ENCODE measurements at places on chromosomes 12 and 14.

DNA sequence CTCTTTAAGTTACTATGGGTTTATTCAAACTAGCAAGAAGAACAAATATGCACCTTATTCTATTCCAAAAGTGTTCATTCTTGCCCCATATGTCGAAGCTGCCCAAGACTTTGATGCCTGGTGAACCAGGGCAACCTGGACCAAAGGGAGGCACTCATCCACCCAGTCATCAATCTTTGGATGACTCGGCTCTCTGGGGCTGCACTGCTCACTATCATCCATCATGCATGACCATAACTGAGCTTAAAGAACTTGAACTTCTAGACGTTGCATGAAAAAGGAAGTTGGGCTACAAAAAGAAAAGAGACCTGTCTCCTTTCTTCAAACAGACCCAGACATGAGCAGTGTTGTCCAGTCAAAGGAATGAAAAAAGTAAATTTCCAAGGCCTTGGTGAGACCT, 1.2 kb downstream of the KRT4 start:
- DNase-seq: no peak

GRCh38 chr12:121595520-121595919, 14.7 kb upstream of the KDM2B start:
- DNase-seq: no peak

DNA sequence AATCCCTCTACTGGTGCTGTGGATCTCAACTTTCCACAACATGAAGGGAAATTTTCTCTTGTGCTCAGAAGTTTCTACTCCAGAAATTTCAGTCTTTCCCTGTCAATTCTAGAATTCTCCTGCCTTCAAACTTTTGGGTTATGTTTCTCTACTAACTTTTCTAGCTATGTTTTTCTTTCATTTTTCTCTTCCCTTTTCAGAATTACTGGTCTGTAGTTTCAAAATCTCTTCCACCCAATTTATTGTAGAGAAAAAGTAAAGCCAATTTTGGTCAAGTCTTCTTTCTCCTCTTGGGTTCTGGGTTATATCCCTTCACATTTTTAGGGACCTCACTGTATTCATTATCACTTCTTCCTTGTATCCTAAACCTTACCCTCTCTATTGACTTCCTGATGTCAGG, 18.9 kb downstream of the CNTN1 start:
- DNase-seq: no peak

GRCh38 chr12:51217968-51218606, at the start of gene POU6F1:
Gene POU6F1 (minus strand): TSS chr12:51218062. CDS start chr12:51206836, 11,226 bp downstream.
- peak; percentile 92 for DNase-seq

DNA sequence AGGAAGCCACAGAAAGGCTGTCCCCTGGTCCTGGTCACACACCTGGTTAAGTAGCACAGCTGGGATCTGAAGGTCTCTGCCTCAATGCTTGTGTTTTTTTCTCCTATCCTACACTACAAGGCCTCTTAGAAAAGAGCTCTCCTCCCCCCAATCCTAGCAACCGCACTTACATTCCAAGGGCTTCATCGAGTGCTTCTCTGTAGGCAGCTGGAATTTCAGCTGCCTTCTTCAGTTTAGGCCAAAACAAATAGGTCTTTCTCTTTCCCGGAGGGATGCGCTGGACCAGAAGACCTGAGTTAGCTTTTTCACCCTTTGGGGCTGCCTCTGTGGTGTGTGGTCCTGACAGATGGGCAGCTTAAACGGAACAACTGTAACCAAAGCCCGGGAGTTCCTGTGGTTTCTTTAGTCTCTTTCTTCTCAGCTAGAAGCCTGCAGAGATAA, 109.7 kb downstream of the GPATCH2L start:
- peak; percentile 38 for DNase-seq

GRCh38 chr12:38880288-38880687, 25.1 kb downstream of the CPNE8 start:
- DNase-seq: no peak

DNA sequence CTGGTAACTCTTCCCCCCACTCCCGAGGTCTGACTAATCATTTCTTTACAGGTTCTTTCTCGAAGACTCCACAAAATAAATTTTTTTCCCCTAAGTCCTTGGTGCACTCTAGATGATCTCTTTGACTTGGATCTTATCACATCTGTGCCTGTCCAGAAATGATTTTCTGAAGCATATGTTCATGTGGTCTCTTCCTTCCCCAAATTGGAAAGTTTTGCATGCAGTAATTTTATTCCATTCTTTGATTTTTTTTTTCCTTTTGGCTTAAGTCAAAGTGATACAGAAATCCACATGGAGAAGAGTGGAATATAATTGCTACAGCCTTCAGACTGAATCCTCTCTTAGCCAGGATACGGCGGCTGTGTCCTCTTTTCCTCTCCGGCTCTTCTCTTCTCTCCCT, 213.3 kb downstream of the BMP4 start:
- no peak for DNase-seq

DNA sequence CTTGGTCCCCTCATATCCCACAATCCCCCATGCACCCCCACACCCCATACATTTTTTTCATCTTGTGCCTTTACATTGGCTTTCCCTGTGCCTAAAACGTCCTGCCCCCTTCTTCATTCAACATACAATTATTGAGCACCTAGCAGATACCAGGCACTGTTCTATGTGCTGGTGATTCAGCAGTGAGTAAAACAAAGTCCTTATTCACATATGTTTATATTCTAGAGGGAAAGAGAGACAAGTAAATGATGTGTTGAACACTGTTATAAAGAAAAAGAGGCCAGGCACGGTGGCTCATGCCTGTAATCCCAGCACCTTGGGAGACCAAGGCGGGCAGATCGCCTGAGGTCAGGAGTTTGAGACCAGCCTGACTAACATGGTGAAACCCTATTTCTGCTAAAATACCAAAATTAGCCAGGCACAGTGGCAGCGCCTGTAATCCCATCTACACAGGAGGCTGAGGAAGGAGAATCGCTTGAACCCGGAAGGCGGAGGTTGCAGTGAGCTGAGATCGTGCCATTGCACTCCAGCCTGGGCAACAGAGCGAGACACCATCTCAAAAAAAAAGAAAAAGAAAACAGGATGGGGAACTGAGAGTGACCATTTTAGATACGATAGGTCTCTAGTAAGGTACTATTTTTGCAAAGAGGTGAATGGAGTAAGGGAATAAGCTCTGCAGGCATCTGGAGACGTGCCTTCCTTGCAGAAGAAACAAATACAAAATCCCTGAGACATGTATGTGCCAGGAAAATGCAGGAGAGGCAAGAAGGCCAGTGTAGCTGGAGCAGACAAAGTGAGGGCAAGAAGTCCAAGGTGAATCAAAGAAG, 12.2 kb downstream of the SLC7A7 start:
- no peak for DNase-seq

GRCh38 chr12:47091009-47091408, 11.2 kb upstream of the AMIGO2 start:
- DNase-seq: no peak

GRCh38 chr12:74547249-74547648, 9.6 kb downstream of the ATXN7L3B start:
- DNase-seq: no peak

DNA sequence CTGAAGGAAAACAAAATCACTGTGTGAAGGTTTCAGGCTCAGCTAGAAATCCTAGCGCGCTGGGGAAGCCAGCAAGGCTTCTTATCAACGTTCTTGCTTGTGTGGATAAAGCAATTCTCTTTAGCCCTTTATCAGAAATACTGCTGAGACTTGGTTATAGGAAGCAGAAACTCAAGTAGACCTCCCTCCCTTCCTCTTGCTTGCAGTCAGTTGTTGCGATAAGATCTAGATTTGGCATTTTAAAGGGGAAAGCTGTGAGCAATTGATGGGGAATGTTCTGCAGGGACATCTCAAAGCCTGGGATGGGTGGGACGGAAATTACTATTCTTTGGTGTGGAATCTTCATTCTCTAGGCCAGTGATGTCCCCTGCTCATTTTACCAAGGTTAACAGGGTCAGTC, 76.4 kb upstream of the ANO4 start:
- peak; percentile 43 for DNase-seq

DNA sequence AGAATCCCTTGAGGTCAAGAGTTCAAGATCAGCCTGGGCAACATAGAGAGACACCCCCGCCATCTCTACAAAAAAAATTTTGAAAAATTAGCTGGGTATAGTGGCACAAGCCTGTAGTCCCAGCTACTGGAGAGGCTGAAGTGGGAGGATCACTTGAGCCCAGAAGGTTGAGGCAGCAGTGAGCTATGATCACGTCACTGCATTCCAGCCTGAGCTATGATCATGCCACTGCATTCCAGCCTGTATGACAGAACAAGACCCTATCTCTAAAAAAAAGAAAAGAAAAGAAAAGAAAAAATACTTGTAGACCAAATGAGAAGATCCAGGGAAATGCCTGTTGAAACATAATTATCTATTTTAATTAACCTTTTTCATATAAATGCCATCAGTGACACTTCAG, 93.8 kb upstream of the MDM1 start:
- no peak for DNase-seq

DNA sequence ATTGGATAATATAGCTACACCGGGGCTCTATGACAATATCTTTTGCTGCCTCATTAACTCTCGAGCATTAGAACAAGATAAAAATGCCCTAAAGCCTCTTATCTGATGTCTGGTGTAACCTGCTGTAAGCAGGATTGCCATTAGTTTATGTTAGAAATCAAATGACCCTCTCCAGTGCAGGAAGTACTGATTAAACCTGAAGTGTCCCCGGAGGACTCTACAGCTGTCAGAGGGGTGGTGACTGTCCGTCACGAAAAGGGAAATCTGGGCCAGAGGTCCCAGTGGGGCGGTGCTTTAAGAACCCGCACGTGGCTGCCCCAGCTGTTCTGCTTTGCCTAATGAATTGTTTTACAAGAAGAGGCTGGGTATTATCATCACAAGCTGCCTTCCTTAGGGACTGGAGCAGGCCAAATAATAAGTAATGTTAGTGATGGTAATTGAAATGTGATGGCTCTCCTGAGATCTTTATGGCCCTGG, 55.7 kb downstream of the LIN52 start:
- DNase-seq: no peak

DNA sequence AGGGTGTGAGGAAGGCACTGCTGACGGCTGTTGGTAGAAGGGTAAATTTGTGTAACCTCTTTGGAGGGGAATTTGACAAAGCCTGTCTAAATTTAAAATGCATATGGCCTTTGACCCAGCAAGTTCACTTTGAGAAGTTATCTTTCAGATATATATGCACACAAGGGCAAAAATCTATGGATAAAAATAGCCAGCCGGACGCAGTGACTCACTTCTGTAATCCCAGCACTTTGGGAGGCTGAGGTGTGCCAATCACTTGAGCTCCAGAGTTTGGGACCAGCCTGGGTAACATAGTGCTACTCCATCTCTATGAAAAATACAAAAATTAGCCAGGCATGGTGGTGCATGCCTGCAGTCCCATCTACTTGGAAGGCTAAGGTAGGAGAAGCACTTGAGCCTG, 13.4 kb downstream of the UBC start:
- no peak for DNase-seq

DNA sequence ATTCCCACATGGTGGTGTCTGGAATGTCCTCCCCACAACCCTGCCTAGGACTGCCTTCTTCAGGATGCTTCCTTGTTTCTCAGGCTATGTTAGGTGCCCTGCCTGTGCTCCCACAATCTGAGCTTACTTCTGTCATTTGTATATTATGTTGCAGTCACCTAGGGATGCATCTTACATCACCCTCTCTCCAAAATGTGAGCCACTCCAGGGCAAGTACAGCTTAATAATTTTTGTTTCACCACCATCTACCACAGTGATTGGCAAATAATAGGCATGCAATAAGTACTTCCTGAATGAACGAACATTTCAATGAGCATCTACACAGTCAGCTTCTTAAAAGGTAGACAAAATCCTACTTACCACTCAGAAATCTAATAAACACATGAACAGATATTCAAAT, 37.6 kb downstream of the ZFYVE26 start:
- no peak for DNase-seq

- DNase-seq: no peak
Observed at GRCh38 chr14:86088156-86088555, 558.2 kb downstream of the FLRT2 start.

DNA sequence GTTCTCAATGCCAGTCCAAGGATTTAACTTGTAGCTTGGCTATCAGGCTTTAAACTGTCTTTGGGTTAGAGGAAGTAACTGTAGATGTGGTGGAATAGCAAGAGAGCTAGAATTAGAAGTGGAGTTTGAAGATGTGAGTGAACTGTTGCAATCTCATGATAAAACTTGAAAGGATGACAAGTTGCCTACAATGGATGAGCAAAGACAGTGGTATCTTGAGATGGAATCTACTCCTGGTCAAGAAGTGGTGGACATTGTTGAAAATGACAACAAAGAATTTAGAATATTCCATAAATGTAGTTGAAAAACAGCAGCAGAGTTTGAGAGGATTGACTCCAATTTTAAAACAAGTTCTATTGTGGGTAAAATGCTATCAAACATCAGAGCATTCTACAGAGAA, 199.0 kb downstream of the DUSP6 start:
- DNase-seq: no peak

DNA sequence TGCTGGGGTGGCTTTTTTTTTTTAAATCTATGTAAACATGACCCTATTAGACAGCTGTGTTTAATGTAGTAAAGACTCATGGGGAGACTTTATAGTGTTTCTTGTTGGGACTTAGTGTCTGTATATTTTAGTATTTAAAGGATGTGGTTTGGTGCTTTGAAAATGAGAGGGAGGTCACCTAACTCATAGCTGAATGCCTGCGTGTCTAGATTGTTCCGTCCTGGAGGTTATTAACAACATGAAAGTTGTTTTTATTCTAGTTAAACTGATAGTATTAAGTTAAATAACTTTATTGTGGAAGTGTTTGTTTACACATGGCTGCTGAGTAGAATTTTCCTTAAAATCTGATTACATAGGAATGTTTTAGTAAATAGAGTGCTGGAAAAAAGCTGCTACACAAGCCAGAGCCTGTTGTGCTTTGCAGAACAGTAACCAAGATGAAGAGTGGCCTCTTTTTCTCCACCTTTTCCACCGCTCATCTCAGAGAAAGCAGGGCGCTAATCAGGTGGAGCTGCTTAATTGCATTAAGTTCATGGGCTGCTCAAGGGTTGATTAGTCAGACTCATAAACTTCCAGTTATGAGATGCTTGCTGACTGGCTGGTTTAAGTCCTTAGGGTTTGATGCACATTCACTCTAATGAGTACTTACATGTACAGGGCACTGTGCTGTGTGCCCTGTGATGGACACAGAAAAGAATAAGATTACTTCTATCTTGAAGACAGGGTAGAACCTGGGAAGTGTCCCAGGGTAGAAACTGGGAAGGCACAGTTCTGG, 62.7 kb downstream of the FBXO34 start:
- no peak for DNase-seq

DNA sequence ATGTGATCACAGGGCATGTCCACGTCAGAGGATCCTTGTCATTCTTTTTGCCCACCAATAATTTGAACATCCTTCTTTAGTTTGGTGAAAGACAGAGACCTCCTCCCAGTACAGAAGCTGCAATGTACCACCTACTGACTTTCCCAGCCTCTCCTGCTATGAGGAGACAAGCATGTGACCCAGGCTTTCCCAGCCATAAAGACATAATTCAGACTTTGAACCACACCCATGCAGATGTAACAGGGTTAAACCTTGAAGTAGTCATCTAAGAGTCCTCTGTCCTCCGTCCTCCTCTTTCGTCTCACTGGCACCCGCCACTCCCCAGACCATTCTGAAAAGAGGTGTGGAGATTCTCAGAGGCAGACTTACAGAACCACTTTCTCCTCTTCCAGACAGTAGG, 120.8 kb downstream of the KCNK10 start:
- no peak for DNase-seq

GRCh38 chr12:56931474-56931978, 2.7 kb downstream of the SDR9C7 start:
- DNase-seq: peak; percentile 11

GRCh38 chr12:53219292-53219955, 12.4 kb upstream of the ITGB7 start:
- DNase-seq: no peak

GRCh38 chr12:81668475-81668874, 90.7 kb downstream of the PPFIA2 start:
- DNase-seq: peak; percentile 84

- DNase-seq: no peak
Observed at GRCh38 chr12:56874821-56875220, 59.4 kb downstream of the SDR9C7 start.
